Hematopoietic multipotent progenitor cell treated with erythropoietin and hydrocortisone succinate and interleukin-3 and kit ligand, for 6 days (in vitro differentiated cells): ENCODE measurements at places on chromosomes 3 and 15.
A peak's percentile ranks its signal among the peaks of the same experiment; 100 is the strongest.

- DNase-seq, result peak; percentile 83
Observed at GRCh38 chr3:16311960-16312451, 47.0 kb downstream of the OXNAD1 start.

- DNase-seq, result no peak
Observed at GRCh38 chr3:46146548-46146947, 61.6 kb downstream of the CCR1 start.

DNA sequence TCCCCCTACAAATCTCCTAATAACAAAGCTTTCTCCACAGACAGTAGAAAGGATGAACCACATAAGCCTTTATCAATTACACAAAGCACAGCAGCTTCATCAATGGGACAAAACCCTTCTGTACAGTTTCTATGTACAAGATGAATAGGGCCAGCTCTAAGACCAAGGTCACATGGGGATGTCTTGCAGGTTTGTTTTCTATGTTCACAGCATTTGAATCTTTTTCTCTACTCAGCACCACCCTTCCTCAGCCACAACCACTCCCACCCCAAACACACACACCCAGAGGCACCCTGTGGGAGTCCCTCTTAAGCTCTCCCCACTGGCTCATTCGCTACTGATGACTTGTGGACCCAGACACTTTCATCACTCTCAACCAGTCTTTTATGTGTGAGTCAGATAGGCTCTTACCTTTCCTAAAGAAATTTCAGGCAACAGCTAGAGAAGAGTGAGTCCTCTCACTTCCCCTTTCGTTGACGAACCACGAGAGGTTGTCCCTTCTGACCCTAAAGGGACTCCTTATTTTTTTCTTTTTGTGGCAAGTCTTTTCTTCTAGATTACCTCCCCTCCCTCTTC lies 57.9 kb downstream of the ARHGAP31 start:
- peak; percentile 36 for DNase-seq

DNA sequence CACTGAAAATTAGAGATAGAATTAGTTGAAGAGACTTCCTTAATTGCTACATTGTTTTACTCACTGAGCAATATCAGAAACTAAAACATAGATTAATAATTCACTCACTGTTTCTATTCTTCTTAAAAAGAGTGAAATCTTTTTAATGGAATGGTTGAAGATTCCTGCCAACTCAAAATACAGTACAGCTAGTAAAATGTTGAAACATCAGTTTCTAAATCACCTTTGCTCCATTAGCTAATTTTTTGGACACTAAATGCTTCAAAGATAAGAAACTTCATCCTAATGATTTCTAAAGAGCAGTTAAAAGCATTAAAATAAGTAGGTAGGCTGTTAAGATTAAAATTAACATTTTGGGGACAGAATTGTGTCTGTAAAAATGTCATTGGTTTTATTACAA lies 10.5 kb upstream of the NIT2 start:
- DNase-seq, result no peak

DNA sequence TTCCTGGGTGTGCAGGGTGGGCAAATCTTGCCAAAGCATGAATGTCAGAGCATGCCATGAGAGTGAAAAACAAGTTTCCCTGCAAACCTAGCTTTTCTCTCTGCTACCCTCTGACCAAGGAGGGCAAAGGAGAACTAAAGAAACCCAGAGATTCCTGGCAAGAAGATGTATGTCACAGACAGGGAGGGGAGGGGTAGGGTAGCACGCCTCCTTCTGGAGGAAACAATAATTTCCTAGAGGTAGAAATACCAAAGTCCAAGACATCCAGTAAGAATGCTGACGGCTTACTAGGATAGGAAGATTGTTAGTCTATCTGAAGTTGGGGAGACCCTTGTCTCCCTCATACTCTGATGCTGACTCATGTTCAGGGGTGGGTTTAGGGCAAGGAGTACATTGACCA lies 203.9 kb downstream of the NR1D2 start:
- no peak for DNase-seq

GRCh38 chr15:72065801-72066200 lies 52.1 kb downstream of the MYO9A start:
- no peak for DNase-seq

DNA sequence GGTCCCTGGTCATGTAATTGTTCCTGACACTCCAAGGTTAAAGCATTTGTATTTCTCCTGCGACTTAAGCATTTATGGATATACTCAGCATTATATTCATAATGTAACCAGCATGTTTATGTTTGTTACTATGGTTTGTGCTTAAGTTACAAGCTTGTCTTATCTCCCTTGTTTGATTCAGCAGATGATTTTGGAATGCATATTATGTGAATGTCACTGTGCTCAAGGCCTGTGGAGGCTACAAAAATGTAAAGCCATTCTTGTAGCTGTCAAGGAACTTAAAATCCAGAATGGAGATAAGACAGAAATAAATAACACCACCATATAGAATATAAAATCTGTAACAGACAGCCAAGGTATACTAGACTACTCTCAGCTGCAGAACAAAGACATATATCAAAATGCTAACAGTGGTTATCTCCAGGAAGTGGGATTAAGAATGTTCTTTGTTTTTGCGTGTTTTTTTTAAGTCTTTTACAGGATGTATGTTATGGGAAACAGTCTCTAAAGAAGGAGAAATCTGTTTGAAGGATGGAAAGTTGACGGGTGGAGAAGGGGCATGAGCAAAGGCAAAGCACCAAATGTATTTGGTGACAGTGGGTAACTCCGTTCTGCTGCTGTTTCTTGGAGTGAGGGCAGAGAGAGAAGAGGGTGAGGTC lies 61.4 kb downstream of the IGF2BP2 start:
- DNase-seq, result no peak

DNA sequence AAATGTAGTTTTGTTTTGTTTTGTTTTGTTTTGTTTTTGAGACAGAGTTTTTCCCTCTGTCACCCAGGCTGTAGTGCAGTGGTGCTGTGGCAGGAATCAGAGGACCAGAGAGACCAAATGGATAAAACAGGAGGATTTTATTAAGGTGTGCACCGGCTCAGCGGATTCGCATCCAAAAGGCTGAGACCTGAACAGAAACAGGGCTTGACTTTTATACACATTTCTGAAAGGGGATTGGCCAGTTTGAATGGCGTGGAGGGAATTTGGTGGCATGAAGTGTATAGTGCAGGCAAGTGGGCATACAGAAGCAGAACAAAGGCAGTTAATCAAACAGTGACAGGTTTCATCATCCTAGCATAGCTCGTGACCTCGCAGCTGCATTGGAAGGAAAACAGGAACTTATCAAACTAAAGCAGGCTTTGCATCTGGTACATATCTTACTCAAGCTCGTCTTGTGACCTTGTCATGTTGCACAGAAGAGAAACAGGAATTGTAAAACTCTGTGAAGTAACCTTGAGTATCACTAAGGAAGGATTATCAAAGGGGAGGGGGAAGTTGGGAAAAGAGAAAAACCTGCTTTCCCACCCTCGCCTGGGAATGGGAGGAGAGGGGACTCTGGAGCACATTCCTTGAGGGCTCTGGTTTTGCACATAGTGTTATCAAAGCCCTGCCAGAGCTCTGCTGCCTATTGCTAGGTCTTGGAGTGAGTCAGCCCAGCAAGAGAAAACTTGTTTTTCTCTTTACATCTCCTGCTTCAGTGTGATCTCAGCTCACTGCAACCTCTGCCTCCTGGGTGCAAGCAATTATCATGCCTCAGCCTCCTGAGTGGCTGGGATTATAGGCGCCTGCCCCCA lies 38.5 kb downstream of the C3orf62 start:
- DNase-seq, result peak; percentile 99

DNA sequence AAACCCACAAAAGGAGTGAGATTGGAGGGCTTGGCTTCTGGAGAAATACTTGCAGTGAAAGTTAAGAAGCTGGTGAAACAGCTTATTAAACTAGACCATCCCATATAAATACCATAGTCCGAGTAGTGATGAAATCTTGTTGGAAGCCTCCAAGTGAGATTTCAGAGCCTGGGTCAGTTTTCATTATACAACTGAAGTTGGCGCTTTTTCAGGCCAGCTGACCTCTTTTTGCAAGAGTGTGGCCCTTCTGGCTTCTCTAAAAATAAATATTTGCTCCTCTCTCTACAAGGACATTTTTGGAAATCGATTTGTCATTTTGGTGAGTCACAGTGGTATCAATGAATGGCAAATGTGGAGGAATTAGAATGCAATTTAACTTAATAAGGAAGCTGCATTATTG lies 51.2 kb upstream of the THRB start:
- no peak for DNase-seq

GRCh38 chr15:49718234-49718633 lies 97.4 kb downstream of the DTWD1 start:
- DNase-seq, result peak; percentile 47

GRCh38 chr15:61835029-61835428 lies 225.2 kb downstream of the VPS13C start:
- no peak for DNase-seq

- no peak for DNase-seq
Observed at GRCh38 chr15:97890307-97890706, 70.2 kb upstream of the ARRDC4 start.

DNA sequence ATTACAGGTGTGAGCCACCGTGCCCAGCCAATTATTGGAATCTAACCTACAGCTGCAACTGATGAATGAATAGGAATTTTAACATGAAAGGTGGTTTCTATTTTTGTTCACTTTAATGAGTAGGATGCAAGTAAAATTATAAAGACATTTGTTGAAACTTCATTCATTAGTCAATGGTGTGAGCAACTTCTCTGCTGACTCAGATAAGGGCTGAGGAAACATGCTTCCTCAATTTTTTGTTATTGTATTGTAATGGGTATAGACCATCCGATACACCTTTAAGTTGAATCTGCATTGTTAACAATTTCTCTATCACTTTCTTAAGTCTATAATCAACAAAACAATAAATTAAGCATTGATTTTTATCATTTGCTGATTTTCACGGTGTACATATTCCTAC lies 127.8 kb downstream of the STAG1 start:
- DNase-seq, result peak; percentile 48

- DNase-seq, result no peak
Observed at GRCh38 chr3:194101592-194102432, 34.1 kb upstream of the HES1 start.

GRCh38 chr15:71221417-71221816 lies 106.1 kb downstream of the THSD4 start:
- DNase-seq, result no peak

- DNase-seq, result peak; percentile 5
Observed at GRCh38 chr15:48025118-48025517, 95.7 kb upstream of the SLC24A5 start.

- no peak for DNase-seq
Observed at GRCh38 chr15:98939311-98940080, 68.1 kb downstream of the PGPEP1L start.

DNA sequence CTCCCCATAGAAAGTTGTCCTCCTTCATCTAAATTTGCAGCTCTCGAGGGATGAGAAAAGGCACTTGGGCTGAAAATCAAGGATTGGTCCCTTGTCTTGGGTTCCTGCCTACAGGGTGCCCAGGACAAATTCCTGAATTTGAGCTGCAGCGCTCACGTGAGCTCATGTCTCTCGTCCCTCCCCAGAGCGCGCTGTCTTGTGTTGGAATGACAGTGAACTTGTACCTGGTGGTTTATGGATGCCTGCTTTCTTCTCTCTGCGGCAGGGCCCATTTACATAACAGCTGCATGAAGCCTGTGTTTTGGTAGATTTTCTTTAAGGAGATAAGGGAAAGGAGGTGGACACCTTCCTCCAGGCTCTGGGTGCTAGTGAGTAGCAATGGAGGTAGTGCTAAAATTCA lies 4.3 kb downstream of the RYR3 start:
- DNase-seq, result peak; percentile 28

- no peak for DNase-seq
Observed at GRCh38 chr15:100693451-100693850, 91.1 kb downstream of the ASB7 start.

GRCh38 chr3:5036858-5037257 lies 57.6 kb downstream of the BHLHE40 start:
- DNase-seq, result peak; percentile 64

GRCh38 chr3:53938645-53939044 lies 47.0 kb upstream of the SELENOK start:
- DNase-seq, result peak; percentile 75

DNA sequence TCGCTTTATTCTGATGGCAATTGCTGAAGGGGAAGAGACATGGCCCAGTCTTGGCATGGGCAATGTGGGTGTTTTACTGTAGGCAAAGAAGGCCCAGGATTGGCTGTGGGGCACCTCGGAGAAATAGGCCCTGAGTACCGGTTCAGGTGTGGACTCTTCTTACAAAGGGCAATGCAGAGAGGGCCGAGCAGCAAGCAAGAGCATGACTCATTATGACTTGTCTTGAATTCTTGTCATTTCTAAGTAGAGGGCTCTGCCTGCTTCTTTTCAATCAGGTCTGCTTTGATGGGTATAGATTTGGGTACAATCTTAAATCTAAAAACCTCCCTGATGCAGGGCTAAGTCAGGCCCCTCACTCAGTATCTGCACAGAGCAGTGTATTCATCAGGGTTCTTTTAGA lies 14.8 kb upstream of the BUB1B start:
- no peak for DNase-seq

DNA sequence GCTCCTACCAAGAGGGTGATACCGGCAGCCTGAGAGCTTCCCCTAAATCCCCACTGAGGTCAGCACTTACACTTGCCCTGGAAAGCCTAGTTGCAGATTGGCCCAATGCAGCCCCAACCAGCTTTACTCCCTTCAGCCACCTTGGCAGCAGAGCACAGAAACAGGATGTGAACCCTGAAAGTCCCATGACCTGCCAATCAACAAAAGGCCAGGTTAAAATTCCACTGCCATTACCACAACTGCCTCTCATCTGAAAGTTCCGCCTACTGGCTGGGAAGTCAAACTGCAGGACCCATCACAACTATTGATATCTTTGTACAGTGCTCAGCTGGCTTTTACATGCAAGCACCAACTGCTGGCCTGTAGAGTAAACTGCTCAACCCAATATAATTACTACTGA lies 156.2 kb downstream of the ZMAT3 start:
- DNase-seq, result no peak

GRCh38 chr15:33393546-33393945 lies 82.8 kb downstream of the RYR3 start:
- no peak for DNase-seq

DNA sequence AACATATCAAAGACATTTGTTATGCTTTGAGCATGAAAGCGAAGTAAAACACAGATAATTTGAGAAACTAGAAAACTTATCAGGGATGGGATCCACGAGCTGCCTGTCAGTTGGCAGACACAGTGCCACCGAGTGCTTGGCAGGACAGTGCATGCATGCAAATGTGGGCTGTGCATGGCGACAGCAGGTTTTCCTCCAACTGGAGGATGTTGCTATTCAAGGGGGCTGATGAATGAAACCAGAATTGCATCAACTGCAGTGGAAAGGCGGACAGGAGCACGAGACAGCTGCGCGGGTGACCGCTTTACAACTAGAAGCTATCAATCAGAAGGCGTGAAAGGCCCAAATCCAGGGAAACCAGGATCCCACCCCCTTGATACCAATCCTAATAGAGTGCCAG lies 244.3 kb downstream of the NR2F2 start:
- DNase-seq, result no peak

- no peak for DNase-seq
Observed at GRCh38 chr3:131544557-131544956, 41.8 kb upstream of the MRPL3 start.

GRCh38 chr3:96700322-96701315 lies 113.8 kb upstream of the EPHA6 start:
- DNase-seq, result no peak

- DNase-seq, result peak; percentile 9
Observed at GRCh38 chr15:78340231-78341056, at the start of gene CRABP1. Gene CRABP1, plus strand, starts transcription at chr15:78340353. Its CDS starts 76 bp downstream, at chr15:78340429.

GRCh38 chr15:88805031-88805780 lies 2.0 kb downstream of the ACAN start:
- peak; percentile 25 for DNase-seq
